ENCODE measurements at places on chromosomes 11 and 22.

DNA sequence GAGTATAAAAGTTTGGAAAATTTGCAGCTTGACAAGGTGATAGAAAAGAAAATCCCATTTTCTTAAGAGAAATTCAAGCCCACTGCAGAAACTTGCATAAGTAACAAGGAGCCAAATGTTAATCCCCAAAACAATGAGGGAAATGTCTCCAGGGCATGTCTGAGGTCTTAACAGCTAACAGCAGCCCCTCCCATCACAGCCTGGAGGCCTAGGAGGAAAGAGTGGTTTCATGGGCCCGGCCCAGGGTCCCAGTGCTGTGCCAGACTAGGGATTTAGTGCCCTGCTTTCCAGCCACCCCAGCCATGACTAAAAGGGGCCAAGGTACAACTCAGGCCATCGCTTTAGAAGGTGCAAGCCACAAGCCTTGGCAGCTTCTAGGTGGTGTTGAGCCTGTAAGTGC is 123.7 kb upstream of the TRPC6 start:
- no peak for DNase-seq

GRCh38 chr11:94401773-94402265 is 600 bp upstream of the GPR83 start:
- no peak for DNase-seq

DNA sequence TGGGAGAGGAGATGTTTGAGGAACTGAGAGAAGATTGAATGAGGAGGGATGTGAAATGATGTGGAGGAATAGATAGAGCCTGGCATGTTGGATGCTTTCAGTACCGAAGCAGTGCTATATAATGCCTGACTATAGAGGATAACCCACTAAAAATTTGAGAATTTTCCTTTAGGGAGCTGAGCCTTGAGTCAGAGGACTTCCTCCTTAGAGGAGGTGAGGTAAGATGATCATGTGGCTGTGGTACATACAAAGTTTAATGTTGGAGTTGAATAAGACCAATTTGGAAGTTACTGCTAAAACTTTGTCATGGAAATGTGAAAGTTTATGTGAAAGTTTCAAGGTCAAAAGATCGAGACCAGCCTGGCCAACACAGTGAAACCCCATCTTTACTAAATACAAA is 66.9 kb downstream of the YAP1 start:
- DNase-seq: no peak

GRCh38 chr11:2651826-2652271 is 47.9 kb downstream of the KCNQ1OT1 start:
- DNase-seq: peak; percentile 1

DNA sequence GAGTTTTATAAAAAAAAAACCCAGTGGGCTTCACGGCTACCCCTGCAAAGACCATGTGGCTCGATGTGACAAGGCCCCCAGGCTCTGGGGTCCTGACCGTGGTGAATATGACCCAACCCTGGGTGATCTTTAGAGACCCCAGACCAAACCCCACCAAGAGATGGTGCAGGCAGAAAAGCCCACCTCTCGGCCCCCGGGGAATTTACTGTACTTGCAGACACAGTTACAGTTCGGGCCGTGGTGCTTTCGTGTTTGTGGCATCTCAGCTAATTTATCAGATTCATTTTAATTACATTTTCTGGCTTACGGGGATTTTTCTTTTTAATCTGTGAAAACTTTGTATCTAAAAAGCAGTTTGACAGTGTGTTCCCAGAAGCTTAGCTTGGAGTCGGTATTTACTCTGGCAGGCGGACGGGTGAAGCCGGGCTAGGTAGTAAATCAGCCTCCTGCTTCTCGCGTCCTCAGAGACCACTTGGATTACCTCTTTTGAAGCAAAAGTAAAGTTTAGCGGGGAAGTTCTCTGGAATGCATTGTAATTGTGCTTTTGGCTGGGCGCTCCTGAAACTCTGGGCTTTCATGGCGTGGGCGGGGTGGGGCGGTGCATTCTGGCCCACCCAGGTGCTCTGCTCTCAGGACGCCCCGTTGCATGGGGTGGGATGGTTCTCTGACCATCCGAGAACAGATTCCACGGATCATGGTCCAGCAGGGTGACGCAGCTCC is 25.3 kb downstream of the ANO1 start:
- no peak for DNase-seq

DNA sequence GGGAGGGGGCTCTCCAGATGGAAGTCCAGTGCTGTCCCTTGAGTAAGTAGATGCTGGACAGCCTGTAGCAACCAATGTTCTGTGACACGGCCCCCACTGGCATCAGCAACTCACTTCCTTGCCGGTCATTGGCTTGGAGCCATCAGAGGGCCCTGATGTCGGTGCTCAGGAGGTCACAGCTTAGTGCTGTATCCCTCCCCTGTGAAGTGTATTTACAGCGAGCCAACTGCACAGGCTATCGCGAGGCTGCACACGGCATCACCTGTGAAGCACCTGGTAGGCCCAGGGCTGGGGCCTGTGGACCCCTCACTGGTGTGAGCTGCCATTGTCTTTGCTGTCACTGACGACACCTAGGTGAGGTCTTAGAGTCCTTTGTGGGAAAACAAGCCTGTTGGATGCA is 13.4 kb upstream of the ACR start:
- no peak for DNase-seq

- DNase-seq: no peak
These were observed 55.7 kb downstream of the MYO18B start for GRCh38 chr22:25797498-25798290.

DNA sequence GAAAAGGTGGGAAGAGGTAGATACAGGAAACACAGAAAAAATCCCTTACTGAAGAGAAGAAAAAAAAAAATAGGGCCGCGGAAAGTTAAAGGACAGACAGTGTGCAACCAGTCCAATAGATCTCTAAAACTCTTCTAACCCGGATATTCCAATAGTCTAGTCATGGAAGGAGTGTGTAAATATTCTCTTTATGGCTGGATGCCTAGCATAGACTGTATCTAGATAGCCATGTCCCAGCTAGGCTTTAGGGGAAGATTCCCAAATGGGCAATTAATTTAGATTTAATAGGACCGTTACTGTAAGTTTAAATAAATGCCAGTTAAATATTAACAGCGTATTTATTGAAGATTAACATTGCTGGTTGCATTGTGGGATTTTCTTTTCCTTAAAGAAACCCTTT is 532.7 kb downstream of the NTM start:
- no peak for DNase-seq

- DNase-seq: no peak
These were observed 29.3 kb downstream of the CLPB start for GRCh38 chr11:72405009-72405408.

DNA sequence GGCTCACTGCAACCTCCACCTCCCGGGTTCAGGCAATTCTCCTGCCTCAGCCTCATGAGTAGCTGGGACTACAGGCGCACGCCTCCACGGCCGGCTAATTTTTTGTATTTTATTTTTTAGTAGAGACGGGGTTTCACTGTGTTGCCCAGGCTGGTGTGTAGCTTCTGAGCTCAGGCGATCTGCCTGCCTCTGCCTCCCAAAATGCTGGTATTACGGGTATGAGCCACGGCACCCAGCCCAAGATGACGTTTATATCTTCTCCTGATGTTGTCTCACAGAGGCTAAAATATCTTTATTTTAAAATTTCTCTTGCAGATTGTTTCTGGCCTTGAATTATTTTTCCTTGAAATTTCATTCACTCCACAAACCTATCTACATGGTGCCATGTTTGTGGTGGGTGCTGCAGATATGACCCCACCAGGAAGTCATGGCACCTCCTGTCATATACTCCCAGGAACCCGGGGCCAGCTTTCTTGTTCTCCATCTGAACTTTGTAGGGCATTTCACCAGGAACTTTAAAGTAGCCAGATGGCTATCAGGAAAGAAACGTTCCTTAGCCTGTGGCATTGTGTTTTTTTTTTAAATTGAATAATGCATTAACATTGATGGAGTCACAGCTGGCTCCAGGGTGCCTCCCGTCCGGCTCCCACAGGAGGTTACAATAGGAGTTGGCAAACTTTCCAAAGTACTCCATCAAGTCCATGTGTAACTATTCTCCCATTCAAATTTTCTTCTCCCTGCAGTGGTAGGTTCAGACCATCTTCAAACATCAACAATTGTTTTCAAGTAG is 42.0 kb upstream of the LIPT2 start:
- no peak for DNase-seq

DNA sequence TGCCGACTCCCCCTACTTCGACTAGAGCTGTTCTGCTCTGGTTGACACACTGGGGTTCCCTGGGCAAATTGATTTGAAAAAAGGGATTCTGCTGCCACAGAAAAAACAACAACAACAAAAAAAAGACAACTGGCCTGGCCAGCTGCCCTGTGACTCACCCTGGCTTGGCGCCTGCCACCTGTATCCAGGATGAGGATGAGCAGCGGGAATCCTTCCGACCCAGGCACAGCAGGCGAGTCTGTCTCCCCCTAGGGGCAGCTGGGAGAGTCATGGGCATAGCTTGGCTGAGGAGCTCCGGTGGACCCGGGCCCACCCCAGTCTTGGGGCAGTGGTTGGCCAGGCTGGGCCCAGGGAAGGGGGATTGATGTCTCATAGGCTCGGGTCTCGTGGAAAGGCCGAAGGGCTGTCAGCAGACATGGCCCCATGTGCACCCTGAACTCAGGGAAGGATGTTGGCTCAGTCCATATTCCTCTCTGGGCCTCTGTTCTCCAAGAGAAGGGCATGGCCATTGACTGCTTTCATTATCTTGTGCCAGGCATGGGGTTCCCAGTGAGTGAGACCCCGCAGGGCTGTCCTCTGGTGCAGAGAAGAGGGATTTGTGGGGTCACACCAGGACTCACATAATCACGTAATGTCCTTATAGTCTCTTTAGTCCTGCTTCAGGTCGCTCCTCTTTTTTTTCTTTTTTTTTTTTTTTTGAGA is 10.4 kb upstream of the SUN2 start:
- DNase-seq: peak; percentile 81

- no peak for DNase-seq
These were observed 18.6 kb upstream of the PARVB start for GRCh38 chr22:44005524-44005923.

DNA sequence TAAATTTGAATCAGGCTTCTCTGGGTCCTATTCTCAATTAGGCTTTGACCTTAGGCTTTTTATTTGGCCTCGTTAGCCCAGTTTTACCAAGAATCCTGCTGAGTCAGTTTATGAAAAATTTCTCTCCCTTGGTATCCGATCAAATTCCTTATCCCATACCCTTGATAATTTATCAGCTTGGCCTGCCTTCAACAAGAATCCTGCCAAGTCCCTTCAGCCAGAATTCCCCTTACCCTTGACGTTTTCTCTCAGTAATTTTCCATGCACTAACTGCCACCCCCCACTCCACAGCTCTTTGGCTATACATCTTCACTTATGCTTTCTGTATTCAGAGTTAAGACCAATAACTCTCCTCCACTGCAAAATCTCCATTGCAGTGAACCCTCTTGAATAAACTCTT is 811.0 kb upstream of the CCDC90B start:
- DNase-seq: no peak

GRCh38 chr11:132607575-132607974 is 924.7 kb downstream of the OPCML start:
- no peak for DNase-seq

- DNase-seq: no peak
These were observed 82.4 kb upstream of the CLDN5 start for GRCh38 chr22:19606332-19607191.

DNA sequence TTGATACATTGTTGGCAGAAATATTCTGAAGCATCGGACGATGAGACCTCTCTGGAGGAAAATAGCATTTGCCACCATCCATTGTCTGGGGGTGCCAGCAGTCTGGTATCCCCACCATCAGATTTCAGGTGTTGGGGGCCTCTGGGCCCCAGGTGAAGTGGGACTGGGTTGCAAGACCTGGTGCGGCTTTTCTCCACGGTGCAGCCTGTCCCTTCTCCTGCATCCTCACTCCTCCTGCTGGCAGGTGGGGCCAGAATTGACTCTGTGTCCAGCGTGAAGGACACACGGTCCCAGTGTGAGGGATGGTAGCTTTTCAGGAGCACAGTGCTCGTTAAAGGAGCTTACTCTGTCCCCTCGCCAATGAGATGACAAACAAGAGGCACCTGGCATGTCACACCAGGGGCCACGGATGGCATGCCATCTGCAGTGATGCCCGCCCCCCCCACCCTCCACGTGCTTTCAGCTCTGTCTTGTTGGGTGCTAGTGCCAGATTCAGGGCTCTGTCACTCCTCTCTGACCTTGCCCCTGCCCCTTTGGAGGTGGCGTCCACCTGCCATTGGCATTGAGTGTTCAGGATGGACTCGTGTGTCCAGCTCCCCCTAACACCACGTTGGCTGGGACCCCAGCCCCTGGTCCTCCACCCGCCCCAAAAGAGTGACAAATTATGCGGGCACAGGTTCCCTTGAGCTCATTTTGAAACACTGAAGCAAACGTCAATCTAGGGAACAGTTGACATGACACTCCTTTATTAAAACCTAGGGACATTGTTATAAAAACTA is 62.4 kb downstream of the PARVG start:
- no peak for DNase-seq

GRCh38 chr22:39197578-39197977 is 45.1 kb upstream of the CBX7 start:
- DNase-seq: no peak

DNA sequence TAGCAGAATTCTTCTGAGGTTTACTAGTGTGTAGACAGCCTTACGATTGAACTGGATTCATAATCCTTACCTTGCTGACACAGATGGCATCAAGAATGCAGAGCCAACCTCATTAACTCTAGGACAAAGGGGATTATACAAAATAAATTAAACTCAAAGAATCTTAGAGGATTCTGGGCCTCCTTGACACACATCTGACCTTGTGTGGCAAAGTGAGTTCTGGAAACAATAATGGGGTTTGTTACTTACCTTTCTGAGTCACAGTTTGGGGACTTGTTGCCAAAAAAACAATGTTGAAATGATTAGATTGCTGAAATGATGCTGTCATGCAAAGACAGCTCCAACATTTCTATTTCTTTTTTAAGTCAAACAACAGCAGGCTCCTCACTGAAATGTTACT is 179.1 kb upstream of the ISX start:
- DNase-seq: peak; percentile 38

DNA sequence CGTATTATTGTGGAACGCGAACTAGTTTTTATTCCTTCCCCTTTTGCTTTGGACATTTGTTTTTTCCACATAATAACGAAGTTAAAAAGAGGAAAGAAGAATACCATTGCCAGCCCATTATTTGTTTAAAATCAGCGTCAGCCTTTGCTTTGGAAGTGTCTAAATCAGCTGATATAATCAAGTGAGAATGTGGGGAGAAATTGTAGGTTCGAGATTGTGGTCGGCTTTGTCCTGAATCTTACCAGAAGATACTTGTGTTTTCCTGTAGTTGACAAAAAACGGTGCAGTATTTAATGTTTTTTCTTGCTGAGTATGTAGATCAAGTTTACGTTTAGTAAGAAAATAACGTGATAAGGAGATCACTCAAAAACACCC is 935 bp downstream of the ZNF143 start:
- DNase-seq: no peak
